ENCODE measurements at places on chromosomes 4 and X.
A peak's percentile ranks its signal among the peaks of the same experiment; 100 is the strongest.

- no peak for DNase-seq
These were observed 275.5 kb upstream of the BOD1L1 start for GRCh38 chr4:13903061-13903460.

- peak; percentile 45 for DNase-seq
These were observed 14.1 kb downstream of the RAB40AL start for GRCh38 chrX:102950908-102951866.

- no peak for DNase-seq
These were observed 513.9 kb downstream of the ARAP2 start for GRCh38 chr4:35730414-35730813.

GRCh38 chr4:136898590-136899248 is 633.6 kb downstream of the PCDH18 start:
- DNase-seq: no peak

GRCh38 chr4:147381749-147382148 is 99.1 kb upstream of the EDNRA start:
- no peak for DNase-seq

GRCh38 chr4:31929676-31930345 is 1209.6 kb downstream of the PCDH7 start:
- DNase-seq: no peak

DNA sequence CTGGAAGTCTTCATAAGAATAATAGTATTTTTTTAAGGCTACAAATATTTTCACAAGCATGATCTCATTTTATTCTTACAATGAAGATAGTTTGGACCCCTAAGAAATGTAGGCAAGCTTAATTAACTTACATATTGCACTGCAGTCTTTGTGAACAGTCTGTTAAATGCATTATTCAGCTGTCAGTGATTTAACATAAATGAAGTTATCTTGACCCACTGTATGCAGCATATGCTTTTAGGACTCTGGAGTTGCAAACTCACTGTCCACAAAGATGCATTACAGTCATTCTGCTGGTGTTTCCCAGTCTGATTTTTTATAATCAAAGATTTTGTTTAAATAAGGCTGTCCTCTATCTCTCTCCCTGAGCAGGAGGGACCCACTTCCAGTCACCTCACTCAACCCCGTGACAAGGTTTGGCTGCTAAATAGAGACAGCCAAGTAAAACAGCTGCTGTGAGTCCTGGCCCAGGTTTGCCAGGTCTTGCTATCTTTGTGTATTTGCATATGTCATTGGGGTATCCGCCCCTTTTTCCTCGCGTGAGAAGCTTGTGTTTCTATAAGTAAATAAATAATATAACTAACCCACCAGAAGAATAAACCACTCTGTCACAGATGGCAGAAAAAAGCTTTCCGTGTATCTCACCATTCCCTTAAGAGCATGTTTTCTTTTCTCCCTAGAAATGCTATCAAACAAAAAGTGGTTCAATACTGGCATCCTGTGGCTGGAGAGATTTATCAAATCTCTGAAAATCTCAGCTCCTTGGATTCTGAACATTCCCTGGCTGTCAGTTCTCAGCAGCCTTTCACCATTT is 67.0 kb downstream of the SLC7A11 start:
- DNase-seq: no peak

DNA sequence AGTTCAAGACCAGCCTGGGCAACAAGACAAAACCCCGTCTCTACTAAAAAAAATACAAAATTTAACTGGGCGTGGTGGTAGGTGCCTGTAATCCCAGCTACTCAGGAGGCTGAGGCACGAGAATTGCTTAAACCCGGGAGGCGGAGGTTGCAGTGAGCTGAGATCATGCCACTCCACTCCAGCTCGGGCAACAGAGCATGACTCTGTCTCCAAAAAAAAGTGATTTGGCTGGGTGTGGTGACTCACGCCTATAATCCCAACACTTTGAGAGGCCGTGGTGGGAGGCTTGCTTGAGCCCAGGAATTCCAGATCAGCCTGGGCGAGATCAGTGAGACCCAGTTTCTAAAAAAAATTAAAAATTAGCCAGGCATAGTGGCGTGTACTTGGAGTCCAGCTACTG is 4.1 kb downstream of the OPHN1 start:
- no peak for DNase-seq

DNA sequence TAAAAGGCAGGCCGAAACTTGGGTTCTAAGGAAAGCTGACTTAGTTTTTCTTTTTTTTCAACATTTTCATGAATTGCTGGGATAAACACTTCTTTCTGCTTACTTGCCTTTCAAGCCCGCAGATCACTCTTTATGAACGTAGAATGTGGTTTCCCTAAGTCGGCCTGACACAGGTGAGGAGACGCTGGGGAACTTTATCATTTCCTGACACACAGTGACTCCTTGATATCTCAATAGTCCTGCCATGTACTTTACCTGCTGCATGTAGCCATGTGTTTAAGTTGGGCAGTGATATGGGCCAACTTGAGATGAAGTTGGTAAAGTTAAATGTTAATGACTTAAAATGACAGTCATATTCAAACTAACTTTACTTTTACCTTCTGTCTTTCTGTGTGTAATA is 26.6 kb upstream of the SNCA start:
- no peak for DNase-seq

DNA sequence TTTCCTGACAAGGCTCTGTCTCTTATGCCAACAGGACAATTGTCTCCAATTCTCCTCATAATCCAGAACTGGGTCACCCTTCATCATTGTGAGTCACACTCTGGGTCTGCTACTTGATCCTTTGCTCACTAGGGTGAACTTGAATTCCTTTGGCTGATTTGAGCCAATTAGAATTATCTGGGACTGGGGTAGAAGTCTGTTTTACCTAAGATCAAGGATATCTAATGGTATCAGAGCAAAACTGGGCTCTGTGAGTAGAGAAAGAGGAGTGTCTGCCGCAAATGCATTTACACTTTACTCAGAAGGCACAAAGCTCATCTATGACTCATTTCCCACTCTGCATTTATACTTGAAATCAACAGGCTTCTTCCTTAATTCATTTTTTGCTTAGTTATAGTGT is 72.6 kb downstream of the PITX2 start:
- no peak for DNase-seq

GRCh38 chr4:2832309-2832980 is 11.2 kb upstream of the ADD1 start:
- DNase-seq: no peak

DNA sequence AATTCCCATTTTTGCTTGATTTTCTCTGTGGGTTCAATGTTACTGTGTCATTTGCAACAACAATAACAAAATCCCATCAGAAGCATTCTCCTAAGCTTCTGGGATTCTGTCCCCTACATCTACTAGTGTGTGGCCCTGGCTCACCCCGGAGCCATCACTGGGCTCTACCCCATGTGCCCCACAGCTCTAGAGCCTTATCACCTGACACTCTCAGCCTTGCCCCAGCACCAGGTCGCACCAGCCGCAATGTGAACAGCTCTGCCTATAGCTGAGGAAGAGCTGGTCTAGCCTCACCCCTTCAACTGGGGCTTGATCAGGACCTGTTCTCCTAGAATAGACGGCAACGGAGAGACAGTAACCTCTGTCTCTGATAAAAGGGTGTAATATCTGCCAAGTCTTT is 161.7 kb downstream of the SHROOM3 start:
- no peak for DNase-seq

- peak; percentile 67 for DNase-seq
These were observed 4.9 kb downstream of the PRDM8 start for GRCh38 chr4:80202190-80202711.

DNA sequence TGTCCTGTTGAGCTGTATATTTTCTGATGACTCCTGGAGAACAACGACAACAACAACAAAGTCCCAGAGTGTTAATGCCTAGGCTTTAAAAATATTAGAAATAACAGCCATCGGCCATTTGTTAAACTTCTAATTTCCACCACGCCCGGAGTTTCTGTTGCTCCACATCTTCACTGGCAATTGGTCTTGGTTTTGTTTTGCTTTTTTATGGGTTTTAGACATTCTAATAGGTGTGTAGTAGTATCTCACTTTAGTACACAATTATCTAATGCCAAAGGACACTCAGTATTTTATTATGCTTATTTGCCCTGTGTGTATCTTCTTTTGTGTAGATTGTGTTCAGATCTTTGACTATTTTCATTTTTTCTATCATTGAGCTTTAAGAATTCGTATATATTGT is 5.0 kb downstream of the MAGEA12 start:
- DNase-seq: no peak

DNA sequence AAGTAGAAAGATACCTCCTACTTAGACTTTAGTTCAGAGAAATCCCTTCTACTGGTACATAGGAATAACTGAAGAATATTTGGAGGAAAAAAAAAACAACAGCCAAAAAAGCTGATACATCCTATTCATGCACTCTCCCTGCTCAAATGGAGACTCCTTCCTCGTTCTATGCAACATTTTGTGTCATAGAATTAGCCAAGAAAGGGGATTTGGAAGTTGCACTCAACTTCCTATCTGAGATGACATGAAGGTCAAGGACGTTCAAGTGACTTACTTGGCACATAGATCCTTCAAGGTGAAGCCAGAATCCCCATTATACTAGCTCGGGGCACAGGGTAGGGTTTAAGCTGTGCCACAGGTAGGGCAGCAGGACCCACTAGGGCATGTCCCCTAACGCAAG is 56.2 kb upstream of the S100G start:
- DNase-seq: no peak

GRCh38 chr4:177492022-177492421 is 49.8 kb upstream of the AGA start:
- no peak for DNase-seq

DNA sequence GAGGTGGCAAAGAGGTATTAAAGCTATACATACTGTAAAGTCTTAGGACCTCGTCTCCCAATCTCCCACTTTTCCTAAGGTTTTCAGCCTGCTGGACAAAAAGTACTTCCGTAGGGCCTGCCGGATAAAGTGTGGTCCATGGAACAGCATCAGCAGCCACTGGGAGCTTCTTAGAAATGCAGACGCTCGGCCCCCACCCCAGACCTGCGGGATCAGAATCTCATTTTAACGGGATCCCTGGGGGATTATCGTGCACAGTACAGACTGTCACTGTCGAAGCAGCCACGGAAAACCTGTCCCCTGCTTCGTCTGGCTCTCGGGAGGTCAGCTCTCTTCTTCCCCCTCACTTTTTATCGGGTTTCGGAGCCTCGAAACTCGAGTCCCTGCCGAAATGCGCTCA is 802 bp downstream of the ADGRG2 start:
- DNase-seq: no peak

- DNase-seq: peak; percentile 56
These were observed 15.9 kb downstream of the PCGF3 start for GRCh38 chr4:721261-722168.

DNA sequence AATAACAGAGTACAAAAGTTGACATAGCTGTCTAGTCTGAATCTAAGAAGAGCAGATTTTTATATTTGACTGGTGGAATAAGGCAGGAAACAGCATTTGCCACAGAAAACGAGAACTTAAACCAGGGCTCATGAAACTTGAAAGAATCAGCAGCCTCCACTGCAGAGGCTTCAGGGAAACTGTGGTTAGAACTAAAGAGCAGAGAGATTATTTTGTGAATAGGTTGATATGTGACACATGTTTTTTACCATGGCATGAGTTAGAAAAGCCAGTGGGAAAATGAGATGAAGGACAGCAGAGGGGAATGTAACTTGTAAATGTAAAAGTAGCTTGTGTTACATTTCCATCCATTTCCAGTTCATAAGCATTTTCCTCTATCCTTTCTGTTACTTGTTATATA is 63.7 kb upstream of the CAMK2D start:
- DNase-seq: peak; percentile 42

- DNase-seq: peak; percentile 8
These were observed 417.7 kb downstream of the AR start for GRCh38 chrX:67961516-67961915.

- DNase-seq: no peak
These were observed 88.0 kb upstream of the RAPGEF2 start for GRCh38 chr4:159014859-159015258.

GRCh38 chr4:145234091-145234706 is 53.8 kb upstream of the OTUD4 start:
- peak; percentile 57 for DNase-seq

DNA sequence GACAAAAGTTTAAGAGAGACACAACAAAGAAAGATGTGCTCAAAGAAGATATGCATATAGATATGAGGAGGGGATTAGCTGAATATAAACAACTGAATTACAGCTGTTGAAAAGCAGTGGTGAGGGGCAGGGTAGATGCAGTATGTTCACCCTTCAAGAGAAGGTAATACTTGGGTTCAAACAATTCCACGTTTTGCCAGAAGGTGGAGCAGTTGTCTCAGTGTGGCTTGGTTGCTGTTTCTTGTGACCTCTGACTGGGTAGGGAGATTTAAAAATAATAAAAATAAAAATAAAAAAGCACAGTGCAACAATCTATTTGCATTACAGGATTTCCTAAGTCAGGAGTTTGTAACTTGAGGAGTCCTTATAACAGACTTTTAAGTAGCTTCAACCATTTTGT is 23.3 kb downstream of the PHOX2B start:
- DNase-seq: no peak

DNA sequence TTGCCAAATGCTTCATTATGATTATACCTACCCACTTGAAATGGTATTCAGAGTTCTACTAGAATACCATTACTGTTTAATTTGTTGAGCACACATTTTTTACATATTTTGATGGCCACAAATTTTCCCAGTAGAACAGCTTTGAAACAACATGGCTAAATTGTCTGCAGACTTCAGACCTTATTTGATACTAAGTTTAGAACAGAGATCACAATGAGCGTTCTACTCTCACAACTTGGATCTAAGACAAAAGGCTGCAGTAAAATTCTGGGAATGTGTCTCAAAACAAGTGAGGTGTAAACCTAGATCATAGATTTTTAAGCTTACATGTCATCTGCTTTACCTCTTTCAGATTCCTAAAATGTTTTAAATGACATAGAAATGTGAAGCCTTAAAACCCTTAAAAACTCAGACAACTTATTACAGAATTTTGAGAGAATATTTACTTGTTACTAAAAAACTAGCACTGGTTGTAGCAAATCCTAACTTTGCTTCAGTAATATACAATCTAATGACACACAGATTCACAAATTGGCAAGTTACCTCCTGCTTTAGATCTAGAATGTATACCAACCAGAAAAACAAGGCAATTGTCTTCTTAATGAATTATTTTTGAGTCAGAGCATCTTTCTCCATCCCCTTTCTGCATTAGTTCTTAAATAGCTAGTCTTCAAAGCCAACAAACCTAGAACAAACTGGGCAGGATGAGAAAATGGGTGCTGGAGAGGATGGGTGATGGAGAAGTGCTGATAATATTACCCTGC is 243.3 kb downstream of the SLC7A11 start:
- no peak for DNase-seq

DNA sequence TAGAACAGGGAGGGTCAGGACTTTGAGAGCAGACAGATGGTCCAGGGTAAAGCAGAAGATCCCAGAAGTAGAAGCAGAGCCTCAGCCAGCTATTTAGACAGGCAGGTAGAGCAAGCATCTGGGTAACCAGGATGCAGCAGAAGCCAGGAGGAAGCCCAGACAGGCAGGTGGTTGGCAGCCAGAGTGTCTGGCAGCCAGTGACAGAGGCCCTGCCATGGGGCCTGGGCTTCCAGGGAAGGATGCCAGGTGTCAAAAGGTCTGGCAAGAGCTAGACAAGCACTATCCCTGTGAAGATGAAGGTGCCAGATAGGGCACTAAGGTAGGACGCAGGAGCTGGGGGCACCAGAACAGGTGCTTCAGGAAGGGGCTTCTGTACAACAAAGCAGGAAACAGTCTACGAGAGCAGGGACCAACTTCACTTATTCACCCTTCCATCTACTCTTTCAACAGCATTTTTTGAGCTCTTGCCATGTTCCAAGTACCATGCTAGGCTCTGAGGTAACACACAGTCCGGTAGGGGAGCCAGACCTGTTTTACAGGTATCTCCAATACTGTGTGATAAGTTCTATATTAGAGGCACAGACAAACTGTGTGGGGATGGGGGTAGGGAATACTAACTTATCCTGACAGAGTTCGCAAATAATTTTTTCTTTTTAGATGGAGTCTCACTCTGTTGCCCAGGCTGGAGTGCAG is 38.1 kb upstream of the GJB1 start:
- DNase-seq: no peak
